ENCODE measurements at places on chromosomes 6 and 20.

DNA sequence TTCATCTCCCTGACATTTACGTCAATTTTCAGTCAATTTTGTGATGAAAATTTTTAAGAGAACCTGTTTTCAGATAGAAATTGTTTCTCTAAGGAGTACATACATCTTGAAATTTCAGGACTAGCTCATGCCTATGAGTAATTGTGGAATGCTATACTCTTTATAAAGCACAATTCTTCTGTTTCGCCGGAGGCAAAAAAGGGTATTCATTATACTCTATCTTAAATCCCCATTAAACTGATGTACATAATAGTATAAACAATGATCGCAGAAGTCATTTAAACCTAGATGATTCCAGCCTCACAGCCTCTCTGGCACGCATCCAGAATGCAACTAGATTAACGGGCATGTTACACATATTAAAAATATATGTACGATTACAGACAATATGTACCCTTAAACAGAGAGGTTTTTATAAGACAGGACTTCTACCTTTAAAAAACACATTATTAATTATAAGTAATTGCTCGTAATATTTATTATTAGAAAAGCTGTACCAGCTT, 62.6 kb downstream of the NRSN1 start:
- DNase-seq = no peak

DNA sequence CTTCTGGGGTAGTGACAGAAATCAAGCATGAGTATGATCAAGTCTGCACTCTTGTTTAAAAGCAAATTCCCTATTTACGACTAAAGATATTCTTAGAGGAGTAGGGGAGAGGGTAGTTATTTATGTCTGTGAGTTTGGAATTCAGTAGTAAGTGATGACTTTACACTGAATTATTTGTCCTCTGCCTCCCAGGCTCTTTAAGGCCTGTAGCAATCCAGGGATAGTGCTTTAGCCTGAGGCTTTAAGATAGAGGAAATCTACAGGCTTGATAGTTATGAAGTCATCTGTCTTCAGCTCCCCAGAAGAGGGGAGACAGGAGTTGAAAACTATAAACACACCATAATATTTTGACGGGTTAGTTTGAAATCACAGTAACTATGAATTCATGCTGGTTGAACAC, 664.5 kb downstream of the EPM2A start:
- peak; percentile 76 for DNase-seq

GRCh38 chr6:108363113-108363512, 68.3 kb downstream of the AFG1L start:
- no peak for DNase-seq

GRCh38 chr6:15280028-15280427, 34.2 kb downstream of the JARID2 start:
- no peak for DNase-seq

DNA sequence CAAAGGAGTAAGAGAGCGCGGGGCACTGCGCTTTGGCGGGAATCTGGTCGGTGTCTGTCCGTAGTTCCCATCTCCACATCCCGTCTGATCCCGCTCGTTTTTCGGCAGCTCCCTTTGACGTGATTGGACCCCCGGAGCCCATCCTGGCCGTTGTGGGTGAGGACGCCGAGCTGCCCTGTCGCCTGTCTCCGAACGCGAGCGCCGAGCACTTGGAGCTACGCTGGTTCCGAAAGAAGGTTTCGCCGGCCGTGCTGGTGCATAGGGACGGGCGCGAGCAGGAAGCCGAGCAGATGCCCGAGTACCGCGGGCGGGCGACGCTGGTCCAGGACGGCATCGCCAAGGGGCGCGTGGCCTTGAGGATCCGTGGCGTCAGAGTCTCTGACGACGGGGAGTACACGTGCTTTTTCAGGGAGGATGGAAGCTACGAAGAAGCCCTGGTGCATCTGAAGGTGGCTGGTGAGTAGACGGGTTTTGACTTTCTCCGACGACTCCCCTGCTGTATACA, 1.4 kb downstream of the BTN1A1 start:
- DNase-seq = no peak

GRCh38 chr6:142945446-142946180, 637 bp upstream of the HIVEP2 start:
- no peak for DNase-seq

DNA sequence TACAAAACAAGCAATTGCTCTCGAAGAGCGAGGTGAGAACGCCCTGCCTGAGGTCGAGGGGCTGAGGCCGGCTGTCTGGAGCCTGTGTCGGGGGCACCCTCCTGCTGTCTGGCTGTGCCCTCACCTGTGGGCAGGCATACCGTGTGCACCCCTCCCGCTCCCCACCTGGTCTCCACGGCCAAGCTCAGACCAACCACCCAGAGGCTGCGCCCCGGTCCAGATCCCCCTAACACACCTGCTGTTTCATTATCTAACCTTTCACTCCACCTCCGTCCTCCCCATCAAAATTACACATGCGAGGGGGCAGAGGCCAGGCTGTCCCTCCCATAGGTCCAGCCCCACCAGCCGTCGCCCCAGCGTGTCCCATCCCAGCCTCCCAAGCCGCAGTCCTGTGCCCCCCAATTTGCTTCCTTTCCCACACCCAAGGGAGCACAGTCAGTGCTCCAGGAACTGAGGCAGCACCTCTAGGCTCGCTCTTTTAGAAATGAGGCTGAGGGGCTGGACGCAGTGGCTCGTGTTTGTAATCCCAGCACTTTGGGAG, 35.2 kb downstream of the NTSR1 start:
- no peak for DNase-seq

DNA sequence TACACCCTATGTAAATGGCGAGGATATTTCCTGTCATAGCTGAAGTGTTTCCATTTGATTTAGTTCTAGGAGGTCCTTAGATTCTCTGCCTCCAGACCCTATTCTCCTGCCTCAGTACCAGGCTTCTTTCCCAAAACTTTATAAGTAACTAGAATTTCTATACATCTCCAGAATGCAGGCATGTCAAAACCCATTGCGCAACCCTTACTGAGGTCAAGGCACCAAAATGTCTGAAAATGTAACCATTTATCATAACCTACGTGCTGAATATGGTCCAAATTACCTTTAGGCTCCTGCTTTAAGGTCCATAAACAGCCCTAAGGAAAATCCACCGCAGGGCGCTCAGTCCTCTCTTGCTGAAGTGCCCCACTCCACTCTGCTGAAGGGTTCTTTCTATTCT, 37.5 kb upstream of the MC3R start:
- DNase-seq = no peak

GRCh38 chr6:45590226-45590625, 212.5 kb upstream of the SUPT3H start:
- DNase-seq = peak; percentile 44

DNA sequence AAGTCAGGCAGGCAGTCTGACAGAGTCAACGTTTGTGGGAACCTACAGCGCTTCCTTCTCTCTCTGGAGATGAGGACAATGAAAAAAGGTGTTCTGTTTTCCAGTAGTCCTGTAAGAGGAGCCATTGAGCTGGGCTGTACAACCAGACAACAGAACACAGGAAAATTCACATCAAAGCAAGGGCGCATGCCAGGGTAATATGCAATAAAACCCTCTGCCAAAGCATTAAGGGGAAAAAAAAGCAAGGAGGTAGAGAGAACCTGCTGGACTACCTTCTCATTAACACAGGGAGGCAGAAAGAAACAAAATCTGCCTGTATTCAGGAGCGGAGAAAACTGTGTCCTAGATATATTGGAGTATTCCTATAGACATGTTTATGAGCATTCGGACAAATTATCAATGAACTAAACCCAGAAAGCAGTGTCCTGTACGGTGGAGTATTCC, 1.3 kb downstream of the RNF24 start:
- no peak for DNase-seq

- no peak for DNase-seq
These were observed 182.0 kb downstream of the DOK5 start for GRCh38 chr20:54657268-54657826.

GRCh38 chr20:56730996-56731395, 101.9 kb downstream of the TFAP2C start:
- no peak for DNase-seq

DNA sequence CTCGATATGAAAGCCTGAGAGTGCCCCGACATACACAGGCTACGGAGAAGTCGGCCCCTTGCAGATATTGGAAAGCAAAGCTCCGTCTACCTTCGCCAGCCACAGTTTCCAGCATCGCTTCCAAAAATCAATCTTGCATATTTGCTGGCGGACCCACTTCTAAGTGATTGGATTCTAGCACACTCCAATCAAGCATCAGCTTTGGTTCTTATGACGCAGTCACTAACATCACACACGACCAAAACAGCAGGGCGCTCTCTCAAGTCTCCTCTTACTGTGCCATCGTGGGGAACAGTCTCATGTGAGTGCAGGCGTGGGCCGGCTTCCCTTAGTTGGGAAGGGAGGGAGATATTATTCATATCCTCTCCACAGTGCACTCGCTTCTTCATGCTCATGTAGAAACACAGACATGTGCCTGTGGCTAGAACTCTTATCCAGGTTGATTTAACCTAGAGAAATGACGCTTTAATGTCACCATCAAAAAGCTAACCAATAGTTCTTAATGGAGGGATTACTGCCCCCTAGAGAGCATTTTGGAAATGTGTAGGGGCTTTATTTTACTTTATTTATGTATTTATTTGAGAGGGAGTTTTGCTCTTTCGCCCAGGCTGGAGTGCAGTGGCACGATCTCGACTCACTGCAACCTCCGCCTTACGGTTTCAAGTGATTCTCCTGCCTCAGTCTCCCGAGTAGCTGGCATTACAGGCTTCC, 229.8 kb downstream of the SOD2 start:
- no peak for DNase-seq

- DNase-seq = no peak
These were observed 85.2 kb upstream of the ANKEF1 start for GRCh38 chr20:9949563-9949962.

- no peak for DNase-seq
These were observed 3.7 kb downstream of the PFDN6 start for GRCh38 chr6:33292996-33293682.

DNA sequence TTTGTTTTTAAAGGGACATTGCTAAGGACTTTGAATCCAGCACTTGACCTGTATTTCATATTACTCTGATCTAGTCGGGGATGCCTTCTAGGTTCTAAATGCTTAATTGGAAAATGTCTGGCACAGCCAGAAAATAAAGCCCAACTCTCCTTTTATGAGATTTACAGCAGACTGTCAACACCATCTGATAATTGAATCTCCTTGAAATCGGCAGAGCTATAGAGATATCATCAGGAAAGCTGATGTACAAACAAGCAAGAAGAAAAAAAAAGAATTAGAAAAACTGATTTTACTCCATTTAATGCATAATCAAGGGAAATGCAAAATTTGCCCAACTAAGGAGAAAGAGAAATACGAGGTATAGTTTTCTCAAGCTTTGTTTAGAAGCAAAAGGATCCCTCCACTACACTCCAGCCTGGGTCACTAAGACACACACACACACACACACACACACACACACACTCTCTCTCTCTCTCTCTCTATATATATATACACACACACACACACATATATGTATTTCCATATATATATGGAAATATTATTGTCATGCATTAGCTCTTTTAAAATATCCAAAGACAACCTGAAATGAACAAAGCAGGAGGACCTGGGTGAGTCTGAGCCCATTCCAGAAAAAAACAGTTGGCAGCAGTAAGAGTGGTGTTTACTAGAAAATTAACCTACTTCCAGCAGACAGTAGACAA, 9.5 kb upstream of the FOXC1 start:
- no peak for DNase-seq

- peak; percentile 54 for DNase-seq
These were observed 88.2 kb upstream of the ATXN1 start for GRCh38 chr6:16849280-16849987.

DNA sequence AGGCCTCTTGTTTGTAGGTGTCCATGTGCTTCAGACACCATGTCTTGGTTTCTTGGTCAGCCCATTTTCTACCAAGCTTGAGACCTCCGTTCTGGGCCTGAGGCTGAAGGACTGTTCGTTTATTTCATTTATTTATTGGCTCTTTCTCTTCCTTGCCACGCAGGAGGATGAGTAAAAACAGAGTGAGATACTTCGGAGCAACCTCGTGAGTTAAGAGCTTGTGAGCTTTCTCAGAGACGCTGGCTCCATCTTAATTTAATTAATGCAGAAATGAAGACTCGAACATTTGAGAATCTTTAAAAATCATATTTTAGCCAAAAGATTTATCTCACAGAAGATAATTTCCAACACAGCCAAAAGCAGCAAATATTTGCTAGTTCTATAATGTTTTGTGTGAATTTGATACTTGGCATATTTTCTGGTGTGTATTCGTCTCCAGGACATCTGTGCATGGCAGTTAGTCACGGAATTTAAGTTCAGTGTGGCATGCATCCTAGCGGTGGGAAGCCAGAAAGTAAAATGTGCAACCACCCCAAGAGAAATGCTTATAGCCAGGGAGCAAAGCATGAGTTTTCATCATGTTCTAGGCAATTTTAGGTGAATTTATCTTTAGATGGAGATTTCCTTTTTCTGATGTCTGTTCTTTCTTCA, 76.0 kb downstream of the THBS2 start:
- peak; percentile 73 for DNase-seq

DNA sequence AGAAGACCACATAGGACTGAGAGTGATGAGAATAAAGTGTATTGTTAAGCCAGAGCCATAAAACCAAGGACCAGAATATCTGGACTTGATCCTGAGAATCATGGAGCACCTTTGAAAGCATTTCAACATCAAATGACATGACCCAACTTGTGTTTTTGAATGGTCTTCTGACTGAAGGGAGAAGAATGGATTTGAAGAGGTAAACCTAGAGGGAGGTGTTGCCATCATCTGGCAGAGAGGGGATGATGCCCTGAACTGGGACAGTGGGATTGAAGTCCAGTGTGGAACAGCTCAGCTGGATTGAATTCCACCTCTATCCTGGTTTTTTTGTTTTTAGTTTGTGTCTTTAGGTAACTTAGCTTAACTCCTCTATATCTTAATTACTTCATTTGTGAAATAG, 570.0 kb downstream of the TBC1D32 start:
- no peak for DNase-seq

GRCh38 chr6:164408868-164409267, 900.5 kb downstream of the C6orf118 start:
- no peak for DNase-seq

GRCh38 chr6:139416146-139416545, 41.7 kb upstream of the CITED2 start:
- DNase-seq = no peak
